ENCODE measurements at places on chromosomes 13 and 19.

DNA sequence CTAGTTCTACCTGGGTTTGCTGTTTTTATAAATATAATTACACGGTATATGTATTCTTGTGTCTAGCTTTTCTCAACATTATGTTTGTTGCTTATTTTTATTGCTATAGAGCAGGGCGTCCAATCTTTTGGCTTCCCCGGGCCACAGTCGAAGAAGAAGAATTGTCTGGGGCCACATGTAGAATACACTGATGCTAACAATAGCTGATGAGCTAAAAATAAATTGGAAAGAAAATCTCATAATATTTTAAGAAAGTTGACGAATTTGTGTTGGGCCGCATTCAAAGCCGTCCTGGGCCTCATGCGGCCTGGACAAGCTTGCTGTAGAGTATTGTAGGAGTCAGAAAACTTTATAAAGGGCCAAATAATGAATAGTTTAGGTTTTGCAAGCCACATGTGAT, 33.9 kb downstream of the GPR12 start:
- no peak for DNase-seq

GRCh38 chr13:33230178-33230881, 55.2 kb downstream of the STARD13 start:
- DNase-seq: no peak

GRCh38 chr13:34762312-34762711, 179.8 kb upstream of the NBEA start:
- DNase-seq: no peak

GRCh38 chr19:41288673-41289530, 21.1 kb upstream of the CCDC97 start:
- no peak for DNase-seq

DNA sequence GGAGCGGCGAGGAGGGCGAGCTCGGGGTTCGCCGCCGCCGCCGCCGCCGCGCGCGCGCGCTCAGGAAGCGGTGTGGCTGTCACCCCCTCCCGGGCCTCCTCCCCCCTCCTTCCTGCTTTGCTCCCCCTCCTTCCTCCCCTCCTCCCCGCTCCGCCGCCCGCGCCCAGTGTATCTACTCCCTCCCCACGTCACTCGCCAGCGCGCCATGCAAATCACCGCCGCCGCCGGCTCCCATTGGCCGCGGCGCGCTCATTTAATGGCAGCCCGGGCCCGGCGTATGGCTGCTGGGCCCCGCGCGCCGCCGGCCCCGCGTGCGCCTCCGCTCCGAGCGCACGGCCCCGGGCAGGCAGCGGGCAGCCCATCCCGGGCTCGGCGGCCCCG, 335 bp upstream of the SOX1 start:
- DNase-seq: no peak

DNA sequence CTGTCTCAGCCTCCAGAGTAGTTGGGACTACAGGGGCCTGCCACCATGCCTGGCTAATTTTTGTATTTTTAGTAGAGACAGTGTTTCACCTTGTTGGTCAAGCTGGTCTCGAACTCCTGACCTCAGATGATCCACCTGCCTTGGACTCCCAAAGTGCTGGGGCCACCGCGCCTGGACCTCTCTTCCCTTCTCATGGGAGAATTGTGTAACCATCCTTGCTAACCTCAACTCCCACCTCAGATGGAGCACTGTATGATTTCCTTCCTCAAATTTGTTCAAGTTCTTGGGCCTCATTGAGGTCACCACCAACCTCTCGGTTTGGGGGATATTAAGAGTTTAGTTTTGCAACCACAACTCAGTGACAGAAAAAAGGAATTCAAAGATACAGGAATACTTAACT, 10.7 kb downstream of the LILRA5 start:
- DNase-seq: peak; percentile 29

GRCh38 chr13:104170980-104171555, 1104.9 kb upstream of the SLC10A2 start:
- DNase-seq: no peak

GRCh38 chr19:12779162-12779993, 4.0 kb upstream of the HOOK2 start:
- no peak for DNase-seq

DNA sequence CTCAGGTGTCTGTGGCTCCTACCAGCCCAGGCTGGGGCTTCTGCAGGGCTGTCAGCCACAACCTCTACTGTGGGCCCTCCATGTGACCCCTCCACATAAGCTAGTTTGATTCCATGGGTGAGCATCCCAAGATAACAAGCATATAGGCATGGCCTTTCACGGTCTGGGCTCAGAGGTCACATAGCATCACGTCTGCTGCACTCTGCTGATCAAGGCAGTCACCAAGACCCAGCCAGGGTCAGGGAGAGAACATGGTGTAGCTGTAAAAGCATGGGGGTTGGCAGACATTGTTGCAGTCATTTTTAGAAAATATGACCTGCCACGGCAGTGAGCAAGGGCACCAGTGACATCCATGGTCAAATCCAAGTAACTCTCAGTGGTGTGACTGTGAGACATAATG, 698.8 kb downstream of the UQCRFS1 start:
- DNase-seq: no peak

DNA sequence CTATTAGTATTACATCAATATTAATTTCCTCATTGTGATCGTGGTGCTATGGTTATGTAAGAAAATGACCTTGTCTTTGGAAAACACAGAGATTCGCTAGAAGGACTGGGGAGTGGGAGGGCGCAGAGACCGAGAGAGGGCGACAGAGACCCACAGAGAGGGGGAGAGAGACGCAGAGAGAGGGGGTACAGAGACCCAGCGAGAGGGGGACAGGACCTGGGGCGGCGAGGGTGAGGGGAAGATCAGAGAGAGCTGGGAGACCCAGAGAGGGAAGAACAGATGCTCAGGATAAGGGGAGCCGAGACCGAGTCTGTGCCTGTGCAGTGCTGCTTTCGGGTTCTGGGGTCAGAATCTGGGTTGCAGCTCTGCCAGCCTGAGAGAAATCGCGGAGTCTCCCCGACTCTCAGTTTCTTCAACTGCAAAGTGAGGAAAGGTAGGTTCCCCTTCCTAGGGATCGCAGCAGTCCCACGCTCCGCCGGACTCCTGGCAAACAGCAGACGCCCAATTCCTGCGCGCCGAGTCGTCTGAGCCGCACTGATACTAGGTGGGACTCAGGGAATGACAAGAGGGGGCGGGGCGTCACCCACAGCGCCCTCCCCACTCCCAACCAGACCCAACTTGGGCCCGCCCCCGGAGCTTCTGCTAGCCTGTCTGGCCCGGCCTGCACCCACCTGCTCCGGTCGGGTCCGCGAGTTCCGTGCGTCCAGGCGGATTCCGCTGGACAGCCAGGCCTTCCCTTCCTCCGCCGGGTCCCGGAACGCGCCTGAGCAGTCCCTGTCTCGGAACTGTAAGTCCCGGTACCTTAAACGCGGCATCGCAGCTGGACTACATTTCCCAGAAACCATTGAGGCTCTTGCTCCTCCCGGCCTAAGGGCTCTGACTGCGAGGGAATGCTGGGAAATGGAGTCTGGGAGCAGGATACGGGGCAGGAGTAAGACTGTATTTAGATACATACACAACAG, 15.3 kb downstream of the IZUMO2 start:
- DNase-seq: peak; percentile 34

DNA sequence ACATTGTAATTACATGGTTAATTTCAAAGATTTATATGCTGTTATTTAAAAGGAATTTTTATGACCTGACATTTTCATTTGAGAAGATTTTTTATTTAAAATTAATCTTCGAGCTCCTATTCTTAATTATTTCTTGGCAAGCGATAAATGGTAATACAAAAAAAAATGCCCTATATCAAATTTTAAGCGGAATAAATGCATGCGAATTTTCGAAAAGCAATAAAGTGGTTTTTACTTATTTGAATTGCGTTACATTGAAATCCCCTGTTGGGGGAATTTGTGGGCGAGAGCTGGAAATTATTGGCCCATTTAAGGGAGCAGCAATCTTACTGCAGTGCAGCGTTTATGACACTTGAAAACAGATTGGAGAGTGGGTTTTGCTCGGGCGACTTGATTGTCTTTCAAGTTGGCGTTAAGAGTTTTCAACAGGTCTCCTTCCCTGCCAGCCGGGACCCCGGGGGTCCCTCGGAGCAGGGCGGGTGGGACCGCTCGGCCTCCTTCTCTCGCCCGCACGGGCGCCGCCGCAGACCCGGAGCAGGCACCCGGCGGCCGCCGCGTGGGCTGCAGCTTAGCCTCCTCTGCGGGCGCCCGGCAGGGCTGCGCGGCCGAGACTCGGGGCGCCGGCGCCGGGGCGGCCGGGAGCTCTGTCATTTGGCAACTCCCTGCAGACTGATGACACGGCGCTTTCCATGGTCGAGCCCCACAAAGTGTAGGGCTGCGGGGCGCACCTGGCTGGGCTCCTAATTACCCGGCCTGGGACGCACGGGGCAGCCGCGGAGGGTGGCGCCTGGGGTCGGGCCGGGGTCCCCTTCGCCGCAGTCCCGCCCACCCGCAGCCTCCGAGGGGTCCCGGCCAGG, 255.1 kb upstream of the SOX21 start:
- DNase-seq: no peak

DNA sequence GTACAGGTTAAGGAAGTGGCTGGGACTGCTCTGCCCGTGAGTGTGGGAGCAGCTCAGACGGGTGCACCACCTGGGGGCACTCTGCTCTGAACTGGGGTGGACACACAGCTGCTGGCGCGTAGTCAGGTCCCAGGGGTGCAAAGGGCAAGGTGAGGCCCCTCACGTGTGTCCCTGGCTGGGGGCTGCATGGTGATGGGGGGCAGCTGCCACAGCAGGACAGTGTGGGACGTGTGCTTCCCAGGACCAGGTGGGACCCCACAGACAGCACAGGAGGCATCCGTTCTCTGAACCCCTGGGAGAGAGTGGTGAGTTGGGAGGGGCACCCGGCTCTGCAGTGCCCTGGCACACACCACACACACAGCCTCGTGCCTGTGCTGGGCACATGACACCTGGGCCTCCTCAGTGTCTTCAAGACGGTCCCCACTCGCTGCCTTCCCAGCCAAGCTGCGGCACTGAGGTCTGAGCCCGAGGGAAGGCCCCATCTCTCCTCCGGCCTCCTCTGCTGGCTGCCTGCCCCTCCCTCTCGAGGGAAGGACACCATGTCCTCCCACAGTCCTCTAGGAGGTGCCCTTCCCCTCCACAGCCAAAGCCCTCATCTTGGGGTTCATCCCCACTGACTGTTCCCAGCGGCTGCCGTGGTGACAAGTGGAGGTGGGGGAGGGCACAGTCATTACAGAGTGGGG, 24.7 kb downstream of the CILP2 start:
- DNase-seq: no peak

DNA sequence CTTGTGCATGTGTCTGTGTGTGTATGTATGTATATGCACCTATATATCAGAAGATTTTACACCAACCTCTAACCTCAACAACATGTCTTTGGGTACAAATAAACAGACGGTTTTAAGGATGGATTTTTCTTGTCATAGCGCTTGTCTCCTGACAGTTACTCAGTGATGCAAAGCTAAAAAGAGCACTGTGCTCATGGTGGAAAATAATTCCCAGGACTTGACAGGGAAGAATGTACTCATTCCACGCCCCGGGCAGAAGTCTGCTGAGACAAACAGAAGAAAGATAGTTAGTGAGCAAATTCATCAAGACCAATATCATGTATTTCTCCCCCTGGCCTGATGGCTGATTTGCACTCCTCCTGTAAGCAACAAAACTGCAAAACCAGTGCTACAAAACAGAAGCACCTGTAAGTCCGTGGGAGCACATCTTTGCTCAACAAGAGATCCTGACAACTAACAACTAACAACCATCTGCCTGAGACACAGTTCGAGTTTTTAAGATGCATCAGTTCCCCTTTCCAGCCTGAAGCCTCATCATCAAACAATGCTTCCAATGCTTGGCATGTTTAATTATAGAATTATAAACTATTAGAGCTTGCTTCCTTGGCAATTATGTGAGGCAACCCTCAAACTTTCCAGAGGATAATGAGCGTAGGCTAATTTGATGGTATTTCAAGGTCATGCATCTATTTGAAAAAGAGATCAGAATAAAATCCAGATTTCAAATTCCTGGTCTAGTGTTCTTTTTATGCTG, 812.7 kb upstream of the MIR17HG start:
- no peak for DNase-seq

Data from KG1 (cell line).